Chondrocyte (in vitro differentiated cells): ENCODE measurements at places on chromosomes 1 and 21.

- DNase-seq = no peak
Measured at GRCh38 chr1:184866991-184867788, 107.1 kb downstream of the NIBAN1 start.

DNA sequence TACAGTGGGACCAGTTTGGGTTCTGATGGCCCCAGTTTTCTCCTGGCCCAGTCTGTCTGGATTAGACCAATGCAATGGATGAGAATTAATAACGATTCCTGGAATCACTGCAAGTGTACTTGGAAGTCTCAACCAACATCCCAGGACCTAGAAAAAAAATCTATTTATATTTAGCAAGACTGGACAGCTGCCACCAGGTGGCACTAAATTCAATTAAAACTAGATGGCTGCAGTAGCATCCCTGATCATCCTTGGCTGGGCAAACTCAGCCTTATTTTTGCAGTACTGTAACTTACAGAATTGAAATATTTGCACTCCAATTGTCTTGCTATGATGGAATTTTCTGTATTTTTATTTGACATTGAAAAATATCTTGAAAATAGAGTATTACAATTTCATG is 165.7 kb downstream of the NCAM2 start:
- DNase-seq = no peak

DNA sequence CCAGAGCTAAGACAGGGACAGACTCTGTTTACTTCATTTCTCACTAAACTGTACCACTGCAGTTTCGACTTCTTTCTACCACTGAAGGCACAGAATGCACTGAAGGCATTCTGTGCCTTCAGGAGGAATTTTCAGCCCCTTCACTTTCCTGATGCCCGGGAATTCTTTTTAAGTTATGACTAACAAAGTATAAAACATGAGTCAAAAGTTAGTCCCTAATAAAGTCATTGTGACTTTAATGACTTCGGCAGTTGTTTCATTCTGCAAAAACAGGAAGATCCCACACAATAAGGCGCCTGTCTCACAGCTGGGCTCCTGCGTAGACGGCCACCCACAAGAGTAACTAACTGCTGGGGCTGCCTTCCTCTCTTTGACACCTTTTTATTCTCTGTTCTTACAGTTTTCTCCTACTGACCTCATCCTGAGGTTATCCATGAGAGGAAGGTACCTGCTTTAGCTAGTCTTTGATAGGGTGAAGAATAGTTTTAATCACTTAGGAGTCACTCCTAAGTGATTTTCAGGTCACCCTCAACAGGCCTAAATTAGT is 183.9 kb upstream of the SGIP1 start:
- DNase-seq = no peak

- DNase-seq = peak; percentile 44
Measured at GRCh38 chr1:80349218-80349617, 1342.7 kb upstream of the ADGRL4 start.

DNA sequence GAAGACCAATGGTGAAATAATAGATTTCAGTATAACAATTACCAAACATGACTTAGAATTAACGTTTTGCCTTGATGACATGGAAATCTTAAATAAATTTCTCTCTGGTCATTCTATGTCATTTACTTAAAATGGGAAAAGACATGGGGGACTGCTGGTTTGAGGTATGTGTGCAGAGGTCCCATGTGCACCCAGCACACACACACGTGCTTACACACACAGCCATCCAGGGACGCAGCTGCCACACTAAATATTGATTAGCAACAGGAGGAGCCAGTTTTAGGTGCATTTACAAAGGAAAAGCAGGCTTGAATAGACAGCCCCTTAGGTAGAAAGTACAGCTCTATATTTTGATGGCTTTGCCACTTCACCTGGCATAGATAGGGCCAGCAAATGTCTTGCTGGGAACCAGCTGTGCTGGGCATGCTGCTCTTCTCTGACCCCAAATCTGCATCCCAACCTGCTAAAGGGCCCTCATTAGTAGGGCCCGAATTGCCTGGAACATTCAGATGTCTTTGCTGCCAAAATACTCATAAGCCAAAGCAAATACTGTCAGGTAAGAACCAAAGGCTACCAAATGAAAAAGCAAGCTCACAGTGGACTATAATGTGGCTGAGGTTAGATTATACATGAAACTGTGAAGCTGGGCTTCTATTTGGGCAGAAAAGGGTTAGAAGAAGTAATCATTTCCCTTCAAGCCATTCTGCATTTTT is 399.9 kb downstream of the HHAT start:
- DNase-seq = no peak

DNA sequence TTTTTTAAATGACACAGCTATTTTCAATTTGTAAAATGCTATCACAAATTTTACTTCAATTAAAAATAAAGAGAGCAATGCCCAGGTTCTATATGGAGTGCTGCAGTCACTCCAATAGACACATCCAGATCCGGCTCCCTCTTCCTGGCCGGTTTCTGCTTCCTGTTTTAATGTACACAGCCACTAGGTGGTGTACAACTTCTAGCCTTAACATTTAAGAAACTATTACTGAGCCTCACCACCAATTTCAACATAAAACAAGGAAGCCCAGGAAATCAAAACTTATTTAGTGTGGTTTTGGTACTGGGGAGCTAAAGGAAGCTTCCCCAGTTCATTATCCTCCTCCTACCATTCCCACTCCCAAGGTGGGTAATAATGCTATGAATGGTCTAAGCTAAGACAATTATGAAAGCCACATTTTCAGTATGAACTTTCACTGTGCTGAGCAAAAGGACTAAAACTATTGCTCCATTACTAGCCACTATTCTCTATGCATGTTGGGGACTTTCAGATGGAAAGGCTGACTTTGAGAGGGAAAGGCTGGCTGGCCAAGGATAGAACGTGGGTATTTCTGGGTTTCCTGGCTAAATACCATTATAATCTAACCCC is 25.5 kb upstream of the MTMR11 start:
- DNase-seq = no peak

GRCh38 chr1:51231120-51231519 is 5.0 kb upstream of the RNF11 start:
- no peak for DNase-seq

DNA sequence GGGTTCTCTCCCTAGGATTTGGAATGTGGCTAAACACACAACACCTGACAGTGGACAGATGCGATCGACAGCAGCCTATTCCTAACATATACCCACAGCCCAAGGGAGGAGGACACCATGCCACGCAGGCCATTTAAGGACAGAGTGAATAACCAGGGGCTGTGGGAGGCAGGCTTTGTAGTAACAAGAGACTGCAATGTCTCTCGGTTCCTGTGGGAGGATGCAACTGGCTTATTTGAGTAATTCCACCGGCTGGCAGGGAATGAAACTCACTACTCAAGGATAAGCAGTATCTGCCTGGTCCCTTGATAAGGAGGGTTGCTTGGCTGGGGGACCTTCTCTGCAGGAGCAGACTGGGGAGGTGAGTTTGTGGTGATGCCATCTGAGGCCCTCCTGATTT is 109.6 kb downstream of the PCP4 start:
- no peak for DNase-seq

- no peak for DNase-seq
Measured at GRCh38 chr1:165580931-165581871, 37.4 kb downstream of the LRRC52 start.
